Uterus (tissue), 4 donors: ENCODE measurements at places on chromosomes 6 and 20. TPM values are rescaled to one million over a fixed set of nuclear protein-coding genes. Genes with fewer than 3 reads are reported as not detected.
A peak's percentile ranks its signal among the peaks of the same experiment; 100 is the strongest.

The SLC35D3 gene
- total RNA-seq = not detected

DNA sequence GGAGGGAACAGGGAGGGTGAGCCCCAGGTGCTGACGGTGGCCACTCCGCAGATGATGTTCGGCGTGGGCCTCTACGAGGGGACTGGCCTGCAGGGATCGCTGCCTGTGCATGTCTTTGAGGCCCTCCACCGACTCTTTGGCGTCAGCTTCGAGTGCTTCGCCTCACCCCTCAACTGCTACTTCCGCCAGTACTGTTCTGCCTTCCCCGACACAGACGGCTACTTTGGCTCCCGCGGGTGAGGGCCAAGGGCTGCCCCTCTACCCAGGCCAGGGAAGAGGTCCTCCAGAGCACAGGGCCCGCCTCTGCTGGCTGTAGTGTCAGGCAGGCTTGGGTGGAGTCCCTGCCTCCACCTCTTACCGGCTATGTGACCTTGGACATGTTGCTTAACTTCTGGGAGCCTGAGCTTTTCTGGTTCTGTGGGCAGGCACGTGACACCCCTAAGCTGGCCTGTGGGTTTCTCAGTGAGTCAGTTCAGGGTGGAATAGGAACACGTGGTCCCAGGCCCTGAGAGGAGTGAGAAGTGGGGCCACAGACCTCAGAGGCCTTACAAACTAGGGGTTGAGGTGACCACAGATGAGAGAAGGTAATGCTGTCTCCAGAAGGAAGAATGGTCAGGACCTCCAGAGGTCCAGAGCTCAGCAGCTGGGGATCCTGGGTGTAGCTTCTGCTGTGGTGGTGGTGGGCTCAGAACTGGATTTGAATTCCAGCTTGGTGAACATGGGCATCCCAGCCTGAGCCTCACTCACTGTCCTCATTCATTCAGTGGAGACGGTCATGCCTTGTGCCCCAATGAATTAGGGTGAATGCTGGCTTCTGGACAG, 11.9 kb downstream of the PCIF1 start:
- no peaks in the 10 kb centered on the region for H3K4me1 ChIP-seq
- H3K36me3 ChIP-seq = no peaks in the 10 kb centered on the region
- peak overlapping the region; percentile 50 for H3K27ac ChIP-seq

DNA sequence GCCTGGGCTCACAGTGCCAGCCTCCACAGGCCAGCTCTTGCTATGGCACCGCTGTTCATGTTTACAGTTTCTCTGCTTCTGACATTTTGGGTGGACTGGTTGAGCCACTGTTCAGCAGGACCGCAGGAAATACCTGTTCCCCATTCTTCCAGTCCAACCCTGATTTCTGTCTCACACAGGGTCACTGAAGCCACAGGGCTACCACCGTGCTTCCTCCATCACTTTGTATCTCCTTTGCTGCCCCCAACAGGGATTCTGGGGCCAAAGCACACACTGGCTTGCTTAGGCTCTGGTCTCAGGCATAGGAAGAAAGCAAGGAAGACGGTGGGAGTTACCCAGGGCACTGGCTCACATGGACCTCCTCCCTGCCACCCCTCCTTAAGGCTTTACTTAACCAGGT, 164.5 kb downstream of the UNC5CL start:
- no peak overlapping the region for H3K4me3 ChIP-seq
- no peaks in the 10 kb centered on the region for H3K27me3 ChIP-seq
- H3K36me3 ChIP-seq = no peaks in the 10 kb centered on the region
- DNase-seq = no peak
- H3K27ac ChIP-seq = no peak overlapping the region
- no peaks in the 10 kb centered on the region for H3K4me1 ChIP-seq

GRCh38 chr20:13336308-13337089, 115.4 kb downstream of the ISM1 start:
- no peaks in the 10 kb centered on the region for H3K27me3 ChIP-seq
- no peaks in the 10 kb centered on the region for H3K4me1 ChIP-seq
- no peak overlapping the region for H3K4me3 ChIP-seq
- no peak overlapping the region for H3K27ac ChIP-seq
- DNase-seq = no peak
- no peaks in the 10 kb centered on the region for H3K36me3 ChIP-seq
